ENCODE measurements at places on chromosomes 6 and 20. TPM values are rescaled to one million over a fixed set of nuclear protein-coding genes. Genes with fewer than 3 reads are reported as not detected.

SOX12 gene
- total RNA-seq: 5.4 TPM

- no peak for DNase-seq
These were observed 205.0 kb upstream of the BTBD3 start for GRCh38 chr20:11712639-11713160.

RGL2 gene
- total RNA-seq: 49.9 TPM

ECT2L gene
- total RNA-seq: not detected

DNA sequence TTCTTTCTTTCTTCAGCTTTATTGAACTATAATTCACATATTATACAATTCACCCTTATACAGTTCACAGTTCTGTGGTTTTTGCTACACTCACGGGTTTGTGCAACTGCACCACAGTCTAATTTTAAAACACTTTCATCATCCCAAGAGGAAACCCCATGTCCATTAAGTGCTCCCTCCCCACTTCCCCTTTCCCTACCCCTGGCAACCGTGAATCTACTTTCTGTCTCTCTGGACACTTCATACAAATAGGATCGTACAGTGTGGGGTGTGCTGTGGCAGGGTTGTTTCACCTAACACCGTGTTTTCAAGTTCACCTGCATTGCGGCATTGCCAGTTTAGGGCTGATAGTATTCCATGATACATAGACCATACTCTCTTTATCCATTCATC lies 118.8 kb downstream of the PHACTR3 start:
- no peak for DNase-seq

LY6G6D gene
- not detected for total RNA-seq

GRCh38 chr6:24455061-24455460 lies 34.3 kb downstream of the GPLD1 start:
- no peak for DNase-seq
